Fibroblast of pulmonary artery (primary cell): ENCODE measurements at places on chromosomes 6 and 20.

DNA sequence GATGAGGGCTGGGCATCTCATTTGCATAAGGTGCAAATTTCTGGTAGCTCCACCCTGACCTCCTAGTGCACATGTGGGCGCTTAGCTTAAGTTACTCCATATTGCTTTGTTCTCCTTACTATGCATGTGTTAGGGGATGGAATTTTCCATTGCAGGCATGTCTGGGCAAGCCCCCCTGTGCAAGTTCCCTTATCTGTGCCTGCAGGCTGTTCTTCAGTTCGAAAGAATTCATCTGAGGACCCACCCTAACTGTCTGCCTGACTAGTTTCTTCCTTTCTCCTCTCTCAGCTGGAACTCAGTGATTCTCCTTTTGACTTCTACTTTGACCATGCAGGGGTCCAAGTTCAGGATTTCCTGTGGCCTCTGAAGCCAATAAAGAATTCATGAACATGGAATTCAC lies 30.2 kb downstream of the CCDC170 start:
- no peak for DNase-seq

DNA sequence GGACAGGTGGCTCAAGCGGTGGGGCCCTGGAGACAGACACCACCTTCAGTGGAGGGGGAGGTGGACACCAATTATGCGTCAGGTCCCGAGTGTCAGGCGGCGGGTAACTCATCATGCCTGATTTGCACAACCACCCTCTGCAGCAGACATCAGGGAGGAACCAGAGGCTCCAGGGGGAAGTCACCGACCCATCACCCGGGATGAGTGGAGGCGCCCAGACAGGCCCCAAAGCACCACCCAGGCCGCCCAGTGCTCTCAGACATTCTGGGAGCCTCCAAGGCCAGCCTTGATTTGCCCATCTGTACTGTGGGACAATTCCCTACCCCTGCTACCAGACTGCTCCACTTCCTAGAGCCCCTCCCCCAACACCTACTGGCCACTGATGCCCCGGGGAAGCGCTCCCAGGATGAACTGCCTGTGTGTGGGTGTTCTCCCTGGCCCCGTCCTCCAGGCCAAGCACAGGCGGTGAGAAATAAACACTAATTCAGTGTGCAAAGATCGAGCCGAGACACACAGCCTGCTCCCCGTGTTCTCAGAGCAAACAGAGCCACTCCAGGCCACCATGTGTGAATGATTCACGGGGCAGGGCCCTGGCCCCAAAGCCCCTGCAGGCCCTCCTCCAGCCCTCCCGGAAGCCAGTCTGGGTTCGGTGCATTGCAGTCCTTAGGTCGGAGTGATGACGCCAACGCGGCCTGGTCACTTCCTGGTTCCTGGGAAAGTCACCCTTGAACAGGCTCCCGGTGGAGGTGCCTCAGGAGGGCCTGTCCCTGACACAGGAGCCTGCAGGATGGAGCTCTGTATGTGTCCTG lies 107.2 kb downstream of the ASXL1 start:
- peak; percentile 85 for DNase-seq

DNA sequence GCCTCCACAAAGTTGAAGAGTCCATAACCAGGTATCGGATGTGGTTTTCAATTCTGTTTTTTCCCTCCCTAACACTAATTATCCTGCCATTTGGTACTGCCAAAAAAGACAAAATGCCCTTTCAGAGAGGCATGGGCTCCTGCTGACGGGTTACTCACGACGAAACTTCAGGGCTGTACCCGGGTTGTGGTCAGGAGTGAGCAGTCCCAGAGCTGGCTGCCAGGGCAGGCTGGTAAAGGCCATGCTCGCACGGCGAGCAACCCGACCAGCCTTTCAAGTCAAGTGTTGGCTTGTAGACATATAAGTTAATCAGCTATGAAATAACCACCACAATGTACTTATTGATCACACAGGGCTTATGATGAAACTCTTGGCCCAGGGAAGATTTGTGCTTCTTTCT lies 152.5 kb downstream of the FOXC1 start:
- no peak for DNase-seq

- no peak for DNase-seq
Measured at GRCh38 chr6:132959639-132960326, 145.4 kb downstream of the RPS12 start.

DNA sequence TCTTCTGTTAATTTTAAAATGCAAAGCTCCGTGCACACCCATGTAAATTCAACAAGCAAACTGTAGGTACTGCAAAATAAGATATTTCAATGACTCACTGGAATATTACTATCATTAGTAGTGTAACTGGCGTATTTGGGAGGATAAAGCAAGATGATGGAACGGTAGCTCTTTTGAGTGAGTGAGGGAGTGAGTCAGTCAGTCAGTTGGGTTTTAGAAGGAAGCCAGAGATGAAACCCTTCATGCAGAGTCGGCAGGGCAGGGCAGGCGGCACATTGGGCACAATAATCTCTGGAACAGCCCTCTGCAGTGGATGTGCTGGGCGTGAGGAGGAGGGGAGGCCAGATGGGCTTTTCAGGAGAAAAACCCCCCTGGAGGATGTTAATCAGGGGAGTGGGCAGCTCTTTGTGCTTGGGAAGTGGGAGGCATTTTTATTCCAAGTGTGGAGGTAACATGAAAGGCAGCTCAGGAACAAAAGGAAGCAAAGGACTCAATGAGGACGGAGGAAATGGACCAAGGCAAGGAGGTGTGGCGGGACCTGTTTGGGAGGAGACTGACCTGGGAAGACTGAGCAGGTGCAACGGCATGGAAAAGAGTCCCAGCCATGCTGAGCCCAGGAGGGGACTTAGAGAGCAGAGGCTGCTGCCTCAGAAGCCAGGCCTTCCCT lies 171.2 kb downstream of the ZDHHC14 start:
- DNase-seq, result no peak

DNA sequence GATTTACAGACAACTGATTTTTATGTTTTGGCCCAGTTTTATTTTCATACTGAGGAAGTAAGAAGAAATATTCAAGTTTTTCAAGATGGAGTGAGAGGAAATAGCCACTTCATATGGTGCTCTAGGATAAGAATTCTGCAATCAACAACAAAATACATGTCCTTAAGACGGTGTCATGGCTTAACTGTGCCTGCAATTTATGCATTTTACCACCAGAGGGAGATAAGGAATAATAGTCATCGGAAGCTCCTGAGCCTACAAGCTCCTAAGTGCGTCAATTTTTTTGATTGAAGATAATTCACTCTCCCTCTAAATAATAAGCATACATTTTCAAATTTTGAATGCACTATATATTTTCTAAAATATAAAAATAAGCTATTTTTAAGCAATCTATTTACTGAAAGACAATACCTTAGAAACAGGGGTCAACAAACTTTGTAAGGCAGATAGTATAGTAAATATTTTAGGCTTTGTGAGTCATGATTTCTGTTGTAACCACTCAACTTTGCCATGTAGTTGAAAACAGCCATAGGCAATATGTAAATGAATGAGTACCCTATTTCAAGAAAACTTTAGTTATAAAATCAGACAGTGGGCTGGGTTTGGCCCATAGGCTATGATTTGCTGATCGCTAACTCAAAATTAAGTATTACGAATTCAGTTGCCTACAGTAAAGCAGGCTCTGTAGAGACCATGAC lies 230.9 kb upstream of the DTNBP1 start:
- peak; percentile 50 for DNase-seq

DNA sequence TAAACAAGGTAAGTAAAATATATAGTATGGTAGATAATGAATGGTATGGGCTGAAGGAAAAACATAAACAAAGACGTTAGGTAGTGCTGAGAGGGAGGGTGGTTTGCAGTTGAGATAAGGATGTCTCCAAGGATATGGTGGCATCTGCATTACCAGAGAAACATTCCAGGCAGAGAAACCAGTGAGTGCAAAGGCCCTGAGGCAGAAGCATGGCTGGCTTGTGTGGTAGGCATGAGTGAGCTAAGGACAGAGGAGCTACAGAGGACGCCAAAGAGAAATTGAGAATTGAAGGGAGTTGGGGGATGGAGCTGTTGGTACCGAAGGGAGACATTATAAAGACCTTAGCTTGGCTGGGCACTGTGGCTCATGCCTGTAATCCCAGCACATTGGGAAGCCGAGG lies 18.4 kb upstream of the TFAP2A start:
- no peak for DNase-seq

- no peak for DNase-seq
Measured at GRCh38 chr6:130018744-130019325, 454 bp downstream of the L3MBTL3 start.

- DNase-seq, result no peak
Measured at GRCh38 chr6:107730106-107730505, 94.0 kb downstream of the SCML4 start.

- DNase-seq, result peak; percentile 46
Measured at GRCh38 chr6:129141499-129141898, 258.6 kb downstream of the LAMA2 start.

DNA sequence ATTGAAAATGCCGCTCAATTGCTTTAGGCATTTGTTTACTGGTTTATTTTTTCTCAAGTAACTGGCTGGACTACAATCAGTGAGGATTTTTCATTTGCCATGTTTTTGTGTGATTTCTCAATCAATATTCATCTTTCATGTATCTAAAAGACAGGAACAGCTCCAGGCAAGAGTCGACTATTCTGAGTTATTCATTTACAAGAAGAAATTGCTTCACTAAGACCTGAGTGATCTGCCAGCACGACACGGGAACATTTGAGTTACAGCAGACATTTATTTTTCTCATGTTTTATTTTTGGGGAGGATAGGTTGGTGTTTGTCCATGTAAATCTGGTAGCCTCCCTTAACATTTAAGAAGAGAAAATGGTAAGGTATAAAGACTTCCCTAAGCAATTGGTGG lies 124.1 kb downstream of the CBLN4 start:
- DNase-seq, result no peak
